ENCODE measurements at places on chromosomes 2 and 18.

- DNase-seq = no peak
These were observed 1092.0 kb upstream of the LRRTM1 start for GRCh38 chr2:81396417-81397019.

DNA sequence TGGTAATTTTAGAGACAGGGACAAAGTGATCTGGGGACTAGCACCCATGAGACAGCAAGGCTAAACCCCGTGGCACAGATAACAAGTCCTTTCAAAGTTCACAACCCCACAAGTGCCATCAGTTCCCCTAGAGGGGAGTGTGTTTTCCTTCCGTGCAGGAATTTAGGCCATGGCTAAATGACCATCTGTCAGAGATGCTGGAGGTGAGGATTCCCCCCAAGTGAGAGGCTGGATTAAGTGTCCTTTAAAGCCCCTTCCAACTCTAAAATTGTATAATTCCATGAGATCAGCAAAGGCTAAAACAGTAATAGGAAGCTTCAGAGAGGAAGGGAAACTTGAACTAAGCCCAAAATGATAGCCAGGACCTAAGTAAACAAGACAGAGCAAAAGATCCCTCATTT is 8.7 kb downstream of the FEZ2 start:
- no peak for DNase-seq

DNA sequence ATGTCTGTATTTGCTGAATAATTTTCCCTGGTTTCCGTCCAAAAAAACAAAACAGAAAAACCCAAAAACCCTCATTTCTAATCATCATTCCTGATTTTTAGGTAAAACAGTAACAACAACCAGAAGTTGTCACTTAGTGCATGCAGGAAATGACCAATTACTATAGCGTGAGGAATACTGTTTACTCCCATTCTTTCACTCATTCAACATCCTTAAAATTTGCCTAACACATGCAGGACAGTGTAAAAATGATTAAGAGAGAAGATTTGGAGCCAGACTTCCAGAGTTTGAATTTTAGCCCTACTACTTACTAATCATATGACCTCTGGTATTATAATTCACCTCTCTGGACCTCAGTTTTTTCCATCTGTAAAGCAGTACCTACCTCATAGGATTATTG is 83.1 kb downstream of the FIGN start:
- no peak for DNase-seq

GRCh38 chr2:108620656-108621055 is 86.4 kb downstream of the LIMS1 start:
- DNase-seq = no peak

DNA sequence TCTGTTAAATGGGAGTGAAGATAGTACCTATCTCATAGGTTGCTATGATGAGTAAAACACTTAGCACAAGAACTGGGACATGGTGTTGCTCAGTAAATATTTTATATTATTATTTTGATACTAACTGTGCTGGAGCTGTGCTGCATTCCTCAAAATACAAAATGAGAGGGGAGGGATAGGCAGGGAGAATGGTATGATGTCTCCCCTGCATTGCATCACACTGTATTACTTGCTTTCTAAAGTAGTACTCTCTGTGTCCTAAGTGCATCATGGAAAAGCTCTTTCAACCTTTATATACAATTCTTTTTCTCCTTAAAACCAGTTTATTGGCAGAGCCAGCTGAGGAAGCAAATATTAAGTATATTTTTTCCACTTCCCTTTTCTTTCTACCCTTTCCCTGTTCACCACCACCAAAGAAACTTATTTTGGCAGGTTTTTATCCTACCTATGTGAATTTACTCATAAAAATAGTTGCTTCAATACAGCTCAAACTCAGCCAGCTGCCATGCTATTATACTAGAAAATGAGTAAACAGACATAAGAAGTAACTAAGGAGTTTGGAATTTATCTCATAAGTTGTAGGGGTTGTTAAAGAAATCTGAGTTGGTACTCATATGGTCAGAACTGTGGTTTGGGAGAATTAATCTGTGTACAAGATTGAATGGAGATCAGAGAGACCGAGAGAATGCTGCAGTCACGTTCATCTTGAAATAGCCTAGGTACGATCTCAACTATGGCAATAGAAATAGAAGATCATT is 60.3 kb downstream of the EHBP1 start:
- no peak for DNase-seq

GRCh38 chr2:3968736-3969135 is 265.4 kb downstream of the DCDC2C start:
- DNase-seq = no peak

GRCh38 chr2:241849616-241850543 is 8.8 kb downstream of the PDCD1 start:
- no peak for DNase-seq
